ENCODE measurements at places on chromosomes 1 and 21.
A peak's percentile ranks its signal among the peaks of the same experiment; 100 is the strongest.

DNA sequence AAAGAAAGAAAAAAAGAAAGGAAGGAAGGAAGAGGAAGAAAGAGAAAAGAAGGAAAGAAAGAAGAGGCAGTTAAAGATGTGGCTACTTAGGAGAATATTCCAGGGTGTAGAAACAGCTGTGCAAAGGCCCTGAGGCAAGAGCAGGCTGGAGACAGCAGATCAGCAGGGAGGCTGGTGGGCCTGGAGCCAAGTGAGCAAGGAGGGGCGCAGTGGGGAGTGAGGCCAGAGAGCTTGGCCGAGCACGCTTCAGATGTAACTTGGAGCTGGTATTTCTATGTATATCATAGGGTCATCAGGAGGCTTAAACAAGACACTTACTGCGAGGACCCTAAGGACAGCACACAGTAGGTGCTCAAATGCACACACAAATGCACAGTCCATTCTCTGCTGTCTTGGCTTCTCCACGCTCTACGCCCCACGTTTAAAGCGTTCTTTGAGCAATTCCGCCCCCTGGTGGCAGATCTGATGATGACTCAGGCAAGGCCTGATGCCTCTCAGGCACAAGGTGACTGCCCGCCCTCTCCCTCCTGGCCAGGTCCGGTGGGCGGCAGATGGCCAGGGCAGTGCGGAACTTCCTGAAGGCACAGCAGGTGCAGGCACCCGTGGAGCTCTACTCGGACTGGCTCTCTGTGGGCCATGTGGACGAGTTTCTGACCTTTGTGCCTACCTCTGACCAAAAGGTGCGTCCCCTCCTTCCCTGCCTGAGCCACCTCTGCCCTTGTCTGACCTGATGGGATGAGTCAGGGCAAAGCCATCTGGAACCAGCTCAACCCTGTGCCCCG, 11.9 kb upstream of the PADI3 start:
- peak; percentile 83 for DNase-seq

DNA sequence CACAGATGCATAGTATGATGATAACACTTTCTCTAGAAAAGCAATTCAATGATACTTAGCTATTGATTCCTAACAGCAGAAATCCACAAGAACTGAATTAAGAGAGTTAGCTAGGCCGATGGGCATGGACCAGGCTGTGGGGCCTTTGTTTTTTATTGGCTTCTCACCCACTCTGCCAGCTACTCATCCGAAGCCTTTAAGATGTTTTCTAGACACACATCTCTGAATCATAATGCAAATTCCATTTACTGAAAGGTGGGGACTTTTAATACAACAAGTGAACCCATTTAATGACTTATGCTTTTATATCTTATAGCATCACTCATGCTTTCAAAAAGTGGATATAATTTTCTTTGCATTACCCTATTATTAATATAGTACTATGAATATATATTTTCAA, 170.2 kb downstream of the RUNX1 start:
- DNase-seq: no peak

GRCh38 chr1:65360648-65361047, 51.3 kb downstream of the DNAJC6 start:
- DNase-seq: no peak

GRCh38 chr1:60965280-60965854, 117.0 kb upstream of the NFIA start:
- DNase-seq: no peak

DNA sequence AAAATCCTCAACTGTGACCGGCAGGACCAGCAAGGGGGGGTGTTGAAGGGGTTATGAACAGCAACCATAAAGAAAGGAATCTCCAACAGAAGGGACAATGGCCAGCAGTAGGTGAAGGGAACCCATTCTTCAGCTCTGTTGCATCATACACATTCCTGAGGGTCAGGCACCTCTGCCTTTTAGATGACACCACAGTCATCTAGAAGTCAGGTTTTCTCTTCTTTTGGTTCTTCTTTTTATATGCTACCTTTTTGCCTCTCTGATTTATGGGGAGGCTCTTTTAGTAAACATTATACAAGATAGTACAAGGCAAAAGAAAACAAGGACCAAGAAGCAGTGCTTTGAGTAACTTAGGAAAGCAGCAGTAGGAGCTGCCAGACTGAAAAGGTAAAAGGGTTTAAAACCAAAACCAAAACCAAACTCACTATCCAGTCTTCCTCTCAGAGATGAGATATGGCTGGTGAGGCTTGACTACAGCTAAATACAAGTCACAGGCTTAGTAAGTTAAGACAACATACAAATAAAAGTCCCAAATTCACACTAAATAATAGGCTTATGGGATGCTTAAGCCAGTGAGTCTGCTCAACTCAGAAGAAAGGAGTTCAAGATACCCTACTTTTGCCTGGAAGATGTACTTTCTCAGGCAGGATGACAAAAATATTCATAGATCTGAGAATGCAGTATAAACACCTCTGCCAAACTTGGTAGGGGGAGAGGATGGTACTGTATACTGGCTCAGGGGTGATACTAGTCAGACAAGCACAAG, 4.1 kb downstream of the TEX38 start:
- peak; percentile 34 for DNase-seq

DNA sequence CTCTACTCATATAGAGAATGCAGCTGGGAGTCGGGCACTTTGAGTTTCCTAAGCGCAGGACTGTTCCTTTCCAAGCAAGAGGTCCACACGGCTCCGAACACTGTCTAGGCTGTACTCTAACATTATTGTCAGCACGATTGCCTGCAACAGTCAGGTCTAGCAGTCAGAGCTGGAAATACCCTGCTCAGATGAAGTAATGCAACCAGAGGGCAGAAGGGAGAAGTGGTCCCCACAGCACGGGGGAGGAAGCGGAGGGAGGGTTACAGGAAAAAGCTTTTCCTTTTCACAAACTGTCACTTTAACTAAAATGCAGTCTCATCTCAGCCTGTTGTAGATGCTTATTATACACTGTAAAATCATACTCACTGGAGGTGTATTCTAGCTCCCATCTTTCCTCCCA, 98.9 kb upstream of the SLC44A3 start:
- DNase-seq: no peak

Data from hematopoietic multipotent progenitor cell (in vitro differentiated cells).